ENCODE measurements at places on chromosomes 11 and 22.

DNA sequence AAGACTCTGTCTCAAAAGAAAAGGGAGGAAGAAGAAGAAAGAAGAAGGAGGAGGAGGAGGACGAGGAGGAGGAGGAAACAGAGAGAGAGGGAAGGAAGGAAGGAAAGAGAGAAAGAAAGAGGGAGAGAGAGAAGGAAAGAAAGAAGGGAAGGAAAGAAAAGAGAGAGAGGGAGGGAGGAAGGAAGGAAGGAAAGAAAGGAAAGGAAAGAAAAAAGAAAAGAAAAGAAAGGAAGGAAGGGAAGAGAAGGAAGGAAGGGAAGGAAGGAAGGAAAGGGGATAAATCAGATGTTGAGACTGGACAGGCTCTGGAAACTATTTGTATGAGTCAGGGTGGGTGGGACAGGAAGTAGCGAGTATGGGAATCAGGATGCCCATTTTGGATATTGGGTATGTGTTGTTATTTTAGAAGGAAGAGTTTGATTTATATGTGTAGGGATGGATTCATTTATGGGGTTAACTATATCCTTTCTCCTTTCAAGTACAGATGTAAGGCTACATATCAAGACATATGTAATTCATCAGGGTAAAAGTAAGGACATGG lies 6.0 kb upstream of the RPL3 start:
- DNase-seq, result no peak

- DNase-seq, result no peak
These were observed 23.6 kb downstream of the TSKU start for GRCh38 chr11:76806608-76807205.

DNA sequence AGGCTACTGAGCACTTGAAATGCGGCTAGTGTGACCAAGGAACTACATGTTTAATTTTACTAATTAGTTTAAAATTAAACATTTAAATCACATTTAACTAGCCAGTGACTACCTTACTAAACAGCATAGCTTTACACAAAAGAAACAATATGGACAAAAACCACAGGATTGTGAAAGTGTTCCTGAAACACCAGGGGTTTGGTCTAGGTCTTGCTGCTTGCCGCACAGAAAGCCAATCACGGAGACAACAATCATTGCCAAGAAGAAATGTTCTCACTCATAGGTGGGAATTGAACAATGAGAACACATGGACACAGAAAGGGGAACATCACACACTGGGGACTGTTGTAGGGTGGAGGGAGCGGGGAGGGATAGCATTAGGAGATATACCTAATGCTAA lies 309.5 kb downstream of the C11orf87 start:
- DNase-seq, result peak; percentile 4

GRCh38 chr11:73710964-73711363 lies 49.9 kb downstream of the RAB6A start:
- no peak for DNase-seq

- no peak for DNase-seq
These were observed 31.2 kb downstream of the CCDC83 start for GRCh38 chr11:85886089-85887056.

GRCh38 chr22:20054034-20054427 lies 26.0 kb upstream of the DGCR8 start:
- no peak for DNase-seq

DNA sequence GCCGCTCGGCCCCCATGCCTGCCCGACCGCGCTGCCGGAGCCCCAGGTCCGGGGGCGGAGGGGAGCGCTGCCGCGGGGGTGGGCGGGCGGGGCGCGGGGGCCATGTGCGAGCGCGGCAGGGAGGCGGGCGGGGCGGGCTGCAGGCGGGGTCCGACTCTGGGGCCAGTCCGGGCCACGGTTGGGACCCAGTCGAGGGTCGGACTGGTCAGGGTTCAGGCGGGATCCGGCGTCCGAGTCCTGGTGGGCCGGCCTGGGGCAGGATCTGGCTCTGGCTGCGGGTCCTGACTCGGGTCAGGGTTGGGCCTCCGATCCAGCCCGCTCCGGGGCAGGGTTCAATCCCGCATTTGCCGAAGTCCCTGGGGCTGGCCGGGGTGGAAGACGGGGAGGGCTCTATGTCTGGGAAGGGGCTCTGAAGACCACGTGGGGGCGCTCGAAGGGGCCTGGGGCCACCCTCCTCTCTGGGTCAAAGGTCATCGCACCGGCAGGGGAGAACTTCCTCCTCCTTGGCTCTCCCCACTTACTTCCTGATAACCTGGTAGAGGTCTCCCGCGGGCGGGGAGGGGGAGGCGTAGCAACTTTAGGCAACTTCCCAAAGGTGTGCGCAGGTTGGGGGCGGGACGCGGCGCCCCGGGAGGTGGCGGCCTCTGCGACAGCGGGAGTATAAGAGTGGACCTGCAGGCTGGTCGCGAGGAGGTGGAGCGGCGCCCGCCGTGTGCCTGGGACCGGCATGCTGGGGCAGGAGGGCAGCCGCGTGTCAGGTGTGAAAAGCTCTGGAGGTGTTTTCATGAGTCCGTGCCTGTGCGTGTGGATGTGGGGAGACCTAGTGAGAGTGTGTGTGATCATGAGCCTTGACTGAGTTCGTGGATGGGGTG lies 603 bp downstream of the ESRRA start:
- peak; percentile 91 for DNase-seq

DNA sequence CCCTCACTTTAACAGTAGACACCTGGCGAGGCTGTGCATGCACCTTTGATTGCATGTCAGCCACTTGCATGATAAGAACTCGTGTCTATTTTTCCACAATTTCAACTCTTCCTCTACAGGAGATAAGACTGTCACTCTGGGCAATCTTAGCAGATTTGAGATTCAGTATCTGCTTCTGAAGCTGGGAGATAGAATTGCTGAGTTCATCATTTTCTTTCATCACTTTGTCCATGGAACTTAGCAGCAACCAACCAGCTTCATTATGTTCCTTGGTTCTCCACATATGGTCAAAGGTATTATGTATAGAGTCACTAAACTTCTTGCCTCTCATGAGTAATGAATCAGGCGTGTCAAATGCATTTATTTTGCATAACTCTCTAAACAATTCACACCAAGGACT lies 17.1 kb downstream of the MTNR1B start:
- DNase-seq, result no peak

DNA sequence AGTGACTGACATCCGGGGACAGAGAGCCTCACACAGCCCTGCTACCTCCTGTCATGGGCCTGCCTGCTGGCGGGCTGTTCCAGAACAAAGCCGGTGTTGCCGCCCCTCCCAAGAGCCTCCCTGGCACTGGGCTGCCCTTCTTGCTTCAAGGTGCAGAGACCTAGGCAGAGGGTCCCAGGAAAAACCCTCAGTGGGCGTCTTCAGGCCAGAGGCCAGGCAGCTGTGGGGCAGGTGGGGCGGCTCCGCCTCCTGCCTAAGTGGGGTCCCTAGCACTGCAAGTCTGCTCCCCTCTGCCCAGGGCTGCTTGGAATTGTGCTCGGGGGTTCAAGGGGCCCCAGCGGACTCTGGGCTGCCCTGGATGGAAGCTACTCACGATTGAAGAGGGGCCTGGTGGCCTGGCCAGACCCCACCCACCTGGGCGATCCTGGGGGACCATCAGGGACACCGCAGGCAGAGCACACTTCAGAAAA lies 20.4 kb upstream of the GNB1L start:
- DNase-seq, result no peak

DNA sequence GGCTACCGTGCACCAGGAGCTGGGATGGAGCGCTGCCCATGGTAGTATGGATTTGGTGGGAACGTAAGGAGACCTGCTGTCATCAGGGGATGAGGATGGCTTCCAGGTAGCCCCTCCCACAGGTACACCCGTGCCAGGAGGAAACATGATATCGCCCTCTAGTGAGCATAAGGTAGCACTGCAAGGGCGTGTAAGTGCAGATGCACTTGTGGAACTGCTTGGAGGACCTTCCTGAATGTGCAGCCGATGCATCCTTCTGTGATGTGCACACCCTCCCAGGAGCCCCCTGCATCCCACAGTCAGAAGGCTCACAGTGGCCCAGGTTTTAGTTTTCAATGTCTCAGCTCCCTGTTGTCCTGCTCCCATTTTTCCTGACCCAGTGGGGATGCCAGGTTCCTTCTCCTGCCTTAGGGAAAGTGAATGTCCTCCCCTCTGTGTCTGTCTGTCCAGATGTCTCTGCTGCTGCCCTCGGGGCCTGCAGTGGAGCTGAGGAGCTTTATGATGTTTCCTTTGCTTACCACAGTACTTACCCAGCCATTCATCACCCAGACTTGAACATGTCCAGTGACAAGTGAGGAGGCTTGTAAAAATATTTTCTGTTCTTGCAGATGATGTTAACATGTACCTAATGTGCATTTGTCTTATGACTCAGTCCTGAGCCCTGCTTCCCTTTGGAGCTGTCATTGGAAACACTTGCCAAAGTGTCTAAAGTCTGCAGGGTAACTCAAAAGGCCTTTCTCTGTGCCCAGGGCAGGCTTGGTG lies 49.2 kb downstream of the DBX1 start:
- DNase-seq, result peak; percentile 75

GRCh38 chr11:118415739-118416068 lies 14.3 kb downstream of the ATP5MG start:
- peak; percentile 97 for DNase-seq

GRCh38 chr11:110860461-110860860 lies 148.2 kb upstream of the ARHGAP20 start:
- DNase-seq, result no peak

DNA sequence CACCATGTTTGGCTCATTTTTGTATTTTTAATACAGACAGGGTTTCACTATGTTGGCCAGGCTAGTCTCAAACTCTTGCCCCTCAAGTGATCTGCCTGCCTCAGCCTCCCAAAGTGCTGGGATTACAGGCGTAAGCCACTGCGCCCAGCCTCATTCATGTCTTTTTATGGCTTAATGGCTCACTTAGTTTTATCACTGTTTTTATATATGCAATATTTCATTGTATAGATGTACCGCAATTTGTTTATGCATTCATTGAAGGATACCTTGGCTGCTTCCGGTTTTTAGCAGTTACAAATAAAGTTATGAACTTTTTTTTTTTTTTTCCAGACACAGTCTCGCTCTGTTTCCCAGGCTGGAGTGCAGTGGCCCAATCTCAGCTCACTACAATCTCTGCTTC lies 5.5 kb upstream of the TCN2 start:
- DNase-seq, result no peak

DNA sequence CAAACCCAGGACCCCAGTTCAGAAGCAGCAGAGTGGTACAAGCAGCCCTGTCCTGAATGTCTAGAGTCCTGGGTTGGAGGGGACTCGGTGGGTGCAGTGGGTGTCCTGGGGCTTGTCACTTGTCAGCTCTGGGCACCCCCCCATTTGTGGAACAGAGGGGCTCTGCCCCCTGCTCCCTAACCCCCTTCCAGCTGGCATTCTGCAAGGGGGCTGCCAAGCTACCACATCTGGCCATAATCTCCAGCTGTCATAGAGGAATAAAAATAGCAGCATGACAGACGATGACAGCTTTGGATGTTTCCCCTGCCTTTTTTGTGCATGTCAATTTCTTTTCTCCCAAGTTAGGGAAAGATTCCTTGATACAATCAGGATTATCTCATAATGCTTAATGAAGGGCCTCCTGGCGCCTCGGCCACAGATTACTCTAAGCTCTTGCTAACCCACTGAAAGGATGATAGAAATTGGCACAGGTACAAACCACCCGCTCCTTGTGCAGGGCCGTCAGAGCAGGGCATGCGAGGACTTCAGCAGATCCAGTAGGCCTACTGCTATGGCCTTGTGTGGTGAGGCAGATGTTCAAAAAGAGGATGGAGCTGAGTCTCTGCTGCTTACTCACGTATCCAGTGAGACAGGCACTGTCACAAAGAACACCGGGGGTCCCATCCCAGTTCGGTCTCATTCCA lies 83.0 kb downstream of the ISX start:
- DNase-seq, result no peak

DNA sequence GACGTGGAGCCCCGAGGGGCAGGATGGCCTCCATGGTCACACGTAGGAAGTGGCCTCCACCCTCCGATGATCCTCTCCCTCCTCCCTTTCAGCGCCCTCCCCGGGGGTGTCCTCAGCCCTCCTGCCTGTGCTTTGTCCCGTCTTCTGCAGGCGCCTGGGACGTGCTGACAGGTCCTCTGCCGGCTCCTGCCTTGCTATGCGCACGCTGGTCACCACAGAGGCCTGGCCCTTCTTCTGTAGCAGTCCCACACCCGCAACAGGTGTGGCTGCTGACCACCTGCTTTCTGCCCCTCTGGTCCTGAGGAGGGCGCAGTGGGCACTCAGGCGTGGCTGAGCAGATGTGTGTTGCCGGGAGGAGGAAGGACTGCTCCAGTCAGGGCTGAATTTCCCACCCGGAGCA lies 27.7 kb upstream of the PPP6R3 start:
- DNase-seq, result no peak

GRCh38 chr11:121766166-121766565 lies 313.4 kb upstream of the SORL1-AS1 start:
- DNase-seq, result no peak

DNA sequence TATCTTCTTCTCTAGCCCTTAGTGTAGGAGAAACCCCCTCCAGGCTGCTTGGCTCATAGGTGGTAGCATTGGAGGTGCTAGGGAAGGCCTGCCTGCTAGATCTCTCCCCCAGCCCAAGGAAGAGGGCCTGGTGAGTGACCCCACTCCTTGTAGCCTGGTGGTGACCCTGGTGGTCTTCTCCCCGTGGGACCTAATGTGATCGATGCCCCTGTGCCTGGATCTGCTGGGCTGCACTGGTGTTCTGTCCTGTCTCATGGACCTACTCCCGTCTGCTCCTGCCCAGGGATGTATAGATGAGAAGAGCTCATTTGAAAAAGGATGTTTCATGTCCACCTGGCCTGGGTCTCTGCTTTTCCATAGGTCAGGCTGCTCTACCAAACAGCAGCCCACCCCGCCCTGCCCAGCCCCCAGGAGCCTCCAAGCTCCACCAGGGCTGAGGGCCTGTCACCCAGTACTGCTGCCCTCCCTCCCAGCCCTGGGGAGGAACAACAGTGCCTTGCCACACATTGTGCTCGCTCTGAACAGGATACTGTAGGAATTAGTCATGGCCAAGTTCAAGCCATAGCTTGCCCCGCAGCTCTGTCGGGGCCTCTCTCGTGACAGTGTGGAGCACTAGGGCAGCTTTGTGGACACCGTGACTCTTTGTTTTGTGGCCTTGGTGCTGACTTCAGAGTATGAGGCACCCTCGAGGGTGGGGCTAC lies 19.7 kb downstream of the SLC37A2 start:
- DNase-seq, result no peak

DNA sequence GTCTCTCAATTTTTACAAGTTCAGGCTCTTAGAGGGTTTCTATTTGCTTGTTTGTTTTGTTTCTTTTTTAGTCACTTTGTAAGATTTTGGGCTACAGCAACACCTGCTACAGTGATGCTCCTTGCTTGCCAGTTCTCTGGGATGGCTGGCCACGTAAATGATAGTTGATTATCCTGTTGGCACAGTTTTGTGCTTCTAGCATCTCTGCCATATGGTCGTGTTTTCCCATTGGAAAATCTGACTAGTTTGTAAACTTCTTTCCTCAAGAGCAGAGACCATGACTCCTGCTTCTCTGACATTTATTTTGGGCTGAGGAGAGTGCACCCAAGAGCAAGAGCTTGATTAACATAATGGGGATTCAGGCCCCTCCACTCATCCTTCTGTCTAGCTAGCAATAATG lies 1621.6 kb upstream of the RAG2 start:
- no peak for DNase-seq

GRCh38 chr11:70176940-70177689 lies 26.0 kb upstream of the FADD start:
- DNase-seq, result peak; percentile 66

DNA sequence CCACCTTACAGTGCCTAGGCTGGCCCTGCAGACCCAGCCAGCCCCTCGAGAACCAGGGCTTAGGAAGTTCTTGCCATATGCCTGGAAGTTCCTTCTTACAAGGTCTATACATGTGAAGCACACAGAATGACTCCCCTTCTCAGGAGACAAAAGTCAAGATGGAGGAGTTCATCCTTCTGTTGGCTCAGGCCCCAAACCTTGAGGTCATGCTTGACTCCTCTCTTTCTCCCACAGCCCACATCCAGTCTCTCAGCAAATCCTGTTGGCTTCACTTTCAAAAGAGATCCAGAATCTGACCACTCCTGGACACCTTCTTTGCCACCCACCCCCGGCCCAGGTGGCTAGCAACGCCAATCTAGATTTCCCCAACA lies 1.7 kb upstream of the CD248 start:
- DNase-seq, result no peak

Measured in hematopoietic multipotent progenitor cell treated with erythropoietin and hydrocortisone succinate and interleukin-3 and kit ligand, for 4 days (in vitro differentiated cells).